ENCODE measurements at places on chromosomes 2 and 18.

GRCh38 chr2:202932425-202933138 is 20.5 kb downstream of the CARF start:
- DNase-seq = no peak

DNA sequence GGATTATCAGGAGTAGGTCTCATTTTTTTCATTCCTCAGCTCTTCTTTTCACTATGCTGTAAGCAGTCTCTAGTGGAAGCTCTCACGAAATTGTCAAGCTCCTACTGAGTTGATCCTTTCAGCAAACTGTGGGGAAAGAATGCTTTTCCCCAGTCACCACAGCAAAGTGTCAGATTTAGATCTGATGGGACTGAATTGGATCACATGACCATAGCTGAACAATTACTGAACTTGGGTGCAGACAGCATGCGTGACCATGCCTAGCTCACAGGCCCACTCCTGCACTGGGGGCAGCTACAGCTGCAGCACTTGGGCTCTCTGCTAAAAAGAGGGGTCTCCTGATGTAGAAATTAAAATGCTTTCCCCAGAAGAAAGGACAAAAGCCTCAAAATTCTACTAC is 3.1 kb downstream of the ARHGAP15 start:
- no peak for DNase-seq

DNA sequence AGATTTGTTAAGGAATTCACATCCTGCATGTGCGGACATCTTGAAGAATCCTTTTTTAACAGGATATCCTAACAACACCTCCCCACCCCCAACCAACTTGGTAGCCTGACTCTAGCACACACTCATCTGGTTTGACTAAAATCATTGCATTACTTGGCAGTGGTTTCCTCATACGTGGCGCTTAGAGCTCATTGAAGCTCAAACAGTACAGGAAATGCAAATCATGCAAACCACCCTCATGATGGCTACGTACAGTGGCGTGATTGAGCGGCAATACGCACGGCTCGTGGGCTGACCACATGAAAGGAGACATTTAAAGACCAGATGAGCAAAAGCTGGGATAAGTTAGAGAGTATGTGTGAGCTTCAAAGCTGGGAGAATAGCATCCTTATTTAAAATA is 336.2 kb downstream of the ZEB2 start:
- DNase-seq = no peak

GRCh38 chr2:141569941-141570340 is 560.9 kb downstream of the LRP1B start:
- DNase-seq = no peak

- DNase-seq = peak; percentile 1
These were observed at the start of gene MC4R for GRCh38 chr18:60372596-60372995. Gene MC4R, minus strand, starts transcription at chr18:60372775. Its CDS starts 426 bp downstream, at chr18:60372349.

DNA sequence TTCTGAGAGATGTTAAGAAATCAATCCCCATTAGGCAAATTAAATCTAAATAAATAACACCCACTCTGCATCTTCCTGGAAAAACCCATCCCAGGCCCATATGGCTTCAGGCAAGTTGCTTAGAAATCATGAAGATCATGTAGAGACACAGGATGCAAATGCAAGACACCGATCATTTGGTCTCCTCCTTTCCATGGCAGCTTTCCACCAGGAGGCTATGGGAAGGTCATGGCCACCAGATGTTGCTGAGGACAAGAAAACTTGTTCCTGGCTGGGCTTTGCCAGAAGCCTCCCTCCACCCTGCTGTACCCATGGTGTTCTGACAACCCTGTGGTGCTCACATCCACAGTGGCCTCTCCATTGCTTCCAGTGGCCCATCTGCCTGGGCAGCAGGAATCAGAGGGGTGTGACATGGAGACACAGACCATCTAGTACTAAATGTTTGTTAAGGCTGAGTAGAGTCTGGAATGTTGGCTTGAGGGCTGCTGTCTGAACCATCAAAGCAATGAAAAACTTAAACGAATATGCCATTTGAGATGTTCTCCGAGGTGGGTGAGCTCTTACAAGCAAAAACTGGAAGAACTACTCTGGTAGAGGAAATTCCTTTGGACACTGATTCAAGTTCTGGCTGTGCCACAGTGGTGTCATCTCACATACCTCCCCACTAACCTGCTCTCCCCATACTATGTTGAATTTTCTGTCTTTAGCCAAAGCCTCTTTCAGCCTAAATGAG is 293.2 kb downstream of the TNS1 start:
- no peak for DNase-seq

DNA sequence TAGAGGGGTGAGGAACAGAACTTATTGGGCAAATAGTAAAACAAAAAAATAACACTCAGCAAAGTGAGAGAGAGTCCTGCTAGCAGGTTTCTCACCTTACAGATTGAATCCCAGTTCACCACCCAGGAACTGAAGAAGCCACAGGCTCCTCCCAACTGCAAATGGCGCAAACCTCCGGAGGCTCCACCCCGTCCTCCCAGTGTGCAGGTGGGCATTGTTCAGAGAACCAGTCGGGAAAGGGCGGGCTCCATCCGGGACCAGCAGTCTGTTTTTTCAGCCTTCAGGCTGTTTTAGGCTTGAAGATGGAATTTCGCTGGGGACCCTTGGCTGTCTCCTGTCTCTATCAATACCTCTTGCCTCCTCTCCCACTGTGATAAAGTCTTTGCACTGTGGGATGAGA is 317.5 kb downstream of the PARD3B start:
- DNase-seq = no peak

GRCh38 chr2:100852999-100853908 is 33.3 kb downstream of the NPAS2 start:
- no peak for DNase-seq
